ENCODE measurements at places on chromosomes 7 and 10. TPM values are rescaled to one million over a fixed set of nuclear protein-coding genes. Genes with fewer than 3 reads are reported as not detected.
A peak's percentile ranks its signal among the peaks of the same experiment; 100 is the strongest.

Gene CEP55
- total RNA-seq = 67.8 TPM

Gene SKIDA1
- 0.54 TPM for total RNA-seq

Gene PDE6C
- total RNA-seq = not detected

Gene SORCS1
- not detected for total RNA-seq

Gene TMEM196
- not detected for total RNA-seq

Gene CALHM1
- total RNA-seq = not detected

Gene THSD7A
- not detected for total RNA-seq

DNA sequence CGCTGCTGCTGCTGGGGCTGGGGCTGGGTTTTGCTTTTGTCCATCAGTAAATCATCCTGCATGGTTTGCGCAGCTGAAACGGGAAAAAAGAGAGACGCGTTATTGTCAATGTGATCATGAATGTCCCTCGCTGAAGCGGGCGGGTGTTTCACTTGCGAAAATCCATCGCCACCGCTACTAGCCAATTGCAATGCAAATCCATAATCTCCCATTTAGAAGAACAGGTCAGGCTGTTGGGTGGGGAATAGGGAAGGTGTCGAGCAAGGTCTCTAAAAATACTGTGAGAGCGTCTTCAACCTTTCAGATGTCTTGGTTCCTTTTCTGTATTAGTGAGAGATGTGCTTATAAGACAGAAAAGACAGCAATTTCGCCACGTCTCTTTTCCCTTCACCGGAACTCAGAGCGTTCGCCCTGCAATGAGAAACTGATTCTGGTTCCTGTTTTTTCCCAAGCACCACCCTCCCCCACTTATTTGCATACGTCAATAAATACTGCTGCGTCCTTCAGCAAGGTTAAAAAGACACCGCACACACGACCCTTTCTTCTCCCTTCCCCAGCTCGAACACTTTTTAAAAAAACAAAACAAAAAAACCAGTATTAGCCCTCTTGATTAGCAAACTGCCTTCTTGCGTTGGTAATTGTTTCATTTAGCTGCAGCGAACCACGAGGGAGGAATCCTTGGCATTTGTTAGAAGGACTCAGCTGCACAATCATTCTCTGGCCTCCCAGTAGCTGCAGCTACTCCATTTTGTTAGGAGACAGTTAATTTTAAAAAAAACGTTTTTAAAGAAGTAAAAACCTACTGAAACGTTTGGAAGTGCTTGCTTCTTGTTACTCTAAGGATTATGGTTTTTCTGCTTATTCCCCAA, 50.4 kb downstream of the CPEB3 start:
- DNase-seq = peak; percentile 33
- H3K27ac ChIP-seq = peak overlapping the region; percentile 2
- H3K4me3 ChIP-seq = peak overlapping the region; percentile 72
- H3K36me3 ChIP-seq = peaks cover 10% of the 10 kb centered on the region

DNA sequence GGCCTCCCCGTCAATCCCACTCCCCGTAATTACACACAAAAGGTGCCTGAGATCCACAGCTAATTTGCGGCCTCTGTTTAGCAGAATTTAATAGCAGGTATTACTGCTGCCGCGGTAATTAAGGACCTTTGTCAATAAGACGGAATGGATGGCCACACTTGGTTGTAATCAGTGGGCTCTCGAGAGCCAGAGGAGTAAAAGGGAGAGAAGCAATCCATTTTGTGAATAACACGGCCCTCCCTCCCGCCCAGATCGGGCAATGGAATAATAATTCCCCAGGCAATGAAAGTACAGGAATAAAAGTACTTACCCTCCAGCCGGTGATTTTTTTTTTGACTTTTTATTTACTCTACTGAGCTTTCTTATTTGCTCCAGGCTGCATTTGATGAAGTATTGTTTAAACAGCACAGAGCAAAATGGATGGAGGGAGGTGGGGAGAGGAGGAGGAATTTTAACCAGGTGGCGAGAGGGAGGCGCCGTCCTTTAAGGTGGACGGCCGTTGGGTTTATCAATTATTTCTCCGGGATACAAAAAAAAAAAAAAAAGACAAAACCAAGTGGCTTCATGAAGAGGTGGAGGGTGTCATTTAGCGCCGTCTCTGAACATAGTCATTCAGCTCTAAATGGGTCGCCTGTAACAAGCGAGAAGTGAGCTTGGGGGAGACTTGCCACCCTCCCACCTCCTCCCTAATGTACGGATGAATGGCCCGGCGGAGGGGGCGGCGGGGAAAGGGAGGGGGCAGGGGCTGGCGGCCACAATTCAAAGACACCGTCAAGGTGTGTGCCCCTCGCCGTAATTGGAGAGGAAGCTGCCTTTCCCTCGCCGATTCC, 120.3 kb downstream of the BUB3 start:
- H3K27me3 ChIP-seq = peaks cover 28% of the 10 kb centered on the region
- DNase-seq = no peak
- H3K4me1 ChIP-seq = peaks cover 2% of the 10 kb centered on the region
- H3K36me3 ChIP-seq = peaks cover 7% of the 10 kb centered on the region
- no peak overlapping the region for H3K4me3 ChIP-seq

GRCh38 chr7:80480566-80480965, 31.3 kb downstream of the GNAT3 start:
- H3K27ac ChIP-seq = no peak overlapping the region
- H3K27me3 ChIP-seq = no peaks in the 10 kb centered on the region
- no peaks in the 10 kb centered on the region for H3K36me3 ChIP-seq
- no peak for DNase-seq
- H3K4me1 ChIP-seq = no peaks in the 10 kb centered on the region
- H3K4me3 ChIP-seq = no peak overlapping the region

DNA sequence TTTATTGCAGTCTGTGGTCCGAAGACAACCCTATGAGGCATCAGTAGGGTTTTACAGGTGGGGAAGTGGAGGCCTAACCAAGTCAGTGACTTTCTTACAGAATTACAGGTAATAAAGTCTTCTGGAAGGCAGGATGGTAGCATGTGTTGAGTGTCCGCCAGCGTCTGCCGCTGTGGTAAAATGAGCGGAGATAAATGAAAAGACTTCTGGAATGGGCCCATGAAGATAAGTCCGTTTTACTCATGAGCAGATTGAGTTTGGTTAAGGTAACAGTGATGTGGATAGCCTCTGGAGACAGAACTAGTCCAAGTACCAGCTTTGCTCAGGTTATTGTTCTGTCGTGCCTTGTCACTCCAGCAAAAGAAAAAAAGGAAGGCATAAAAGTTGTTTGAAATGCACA, 966 bp downstream of the FBH1 start:
- peak overlapping the region; percentile 90 for H3K4me3 ChIP-seq
- H3K4me1 ChIP-seq = peaks cover 65% of the 10 kb centered on the region
- peaks cover 37% of the 10 kb centered on the region for H3K36me3 ChIP-seq
- H3K27ac ChIP-seq = peak overlapping the region; percentile 84
- H3K27me3 ChIP-seq = no peaks in the 10 kb centered on the region
- DNase-seq = no peak

DNA sequence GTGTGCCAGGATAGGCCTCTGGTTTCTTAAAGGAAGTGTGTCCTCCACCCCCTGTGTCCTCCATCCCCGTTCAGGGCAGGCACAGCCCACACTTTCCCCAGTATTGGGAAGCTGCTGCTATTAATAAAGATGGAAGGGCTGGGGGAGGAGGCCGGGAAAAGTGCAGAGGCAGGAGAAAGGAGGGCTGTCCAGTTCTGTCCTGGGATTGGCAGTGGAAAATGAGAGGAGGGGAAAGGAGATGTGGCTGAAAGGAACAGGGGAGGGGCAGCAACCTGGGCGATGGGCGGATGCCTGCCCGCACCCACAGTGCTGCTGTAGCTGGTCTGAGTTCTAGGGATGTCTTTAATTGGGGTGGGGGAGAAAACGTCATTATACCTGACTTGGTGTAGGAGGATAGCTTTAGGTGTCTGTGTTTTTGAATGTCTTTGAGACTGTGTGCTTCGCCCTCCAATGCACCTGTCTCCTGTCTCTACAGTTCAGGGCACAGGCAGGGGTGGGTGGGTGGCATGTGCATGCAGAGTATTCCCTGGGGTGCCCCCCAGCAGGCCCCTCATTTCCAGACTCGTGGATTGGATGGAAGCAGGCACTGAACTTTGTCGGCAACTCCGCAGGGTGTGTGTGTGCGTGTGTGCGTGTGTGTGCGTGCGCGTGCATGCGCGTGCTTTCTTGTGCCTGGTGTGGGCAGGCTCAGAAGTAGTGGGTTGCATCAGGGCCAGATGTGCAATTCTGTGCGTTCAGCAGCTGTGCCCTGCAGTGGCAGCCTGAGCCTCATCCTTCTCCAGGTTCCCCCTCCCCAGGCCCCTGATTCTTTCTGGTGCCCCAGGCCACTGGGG, 2.5 kb downstream of the TRIM8 start:
- H3K27ac ChIP-seq = peak overlapping the region; percentile 99
- H3K36me3 ChIP-seq = peaks cover 28% of the 10 kb centered on the region
- peak overlapping the region; percentile 95 for H3K4me3 ChIP-seq
- no peaks in the 10 kb centered on the region for H3K27me3 ChIP-seq

- H3K27ac ChIP-seq = no peak overlapping the region
- peaks cover 49% of the 10 kb centered on the region for H3K27me3 ChIP-seq
- H3K4me1 ChIP-seq = peaks cover 5% of the 10 kb centered on the region
- H3K36me3 ChIP-seq = no peaks in the 10 kb centered on the region
- H3K4me3 ChIP-seq = peak overlapping the region; percentile 61
- peak; percentile 45 for DNase-seq
These were observed 73.9 kb upstream of the LEP start for GRCh38 chr7:128167042-128167701.

- no peak for DNase-seq
- no peak overlapping the region for H3K27ac ChIP-seq
- no peak overlapping the region for H3K4me3 ChIP-seq
These were observed 97.7 kb upstream of the CDK6 start for GRCh38 chr7:92934096-92934495.

DNA sequence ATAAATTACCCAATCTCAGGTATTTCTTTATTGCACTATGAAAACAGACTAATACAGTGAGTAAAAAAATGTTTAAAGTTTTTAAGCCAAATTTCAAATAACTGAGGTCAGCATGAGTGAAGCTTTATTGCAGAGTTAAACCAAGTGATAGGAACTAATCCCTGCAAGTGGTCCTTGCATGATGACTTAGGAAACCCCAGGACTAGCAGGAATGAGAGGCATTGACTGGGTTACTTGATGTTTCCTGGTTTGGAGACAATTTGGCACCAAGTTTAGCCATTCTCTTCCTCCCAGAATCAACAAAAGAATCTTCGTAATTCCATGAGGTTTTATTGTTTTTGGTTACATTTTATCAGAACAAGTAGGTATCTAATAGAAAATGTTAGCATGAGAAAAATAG, 194.2 kb downstream of the BICC1 start:
- H3K27ac ChIP-seq = no peak overlapping the region
- H3K27me3 ChIP-seq = no peaks in the 10 kb centered on the region
- H3K36me3 ChIP-seq = no peaks in the 10 kb centered on the region
- no peaks in the 10 kb centered on the region for H3K4me1 ChIP-seq

GRCh38 chr10:59033622-59034021, 142.8 kb upstream of the PHYHIPL start:
- no peak for DNase-seq
- no peak overlapping the region for H3K27ac ChIP-seq
- H3K4me3 ChIP-seq = no peak overlapping the region

DNA sequence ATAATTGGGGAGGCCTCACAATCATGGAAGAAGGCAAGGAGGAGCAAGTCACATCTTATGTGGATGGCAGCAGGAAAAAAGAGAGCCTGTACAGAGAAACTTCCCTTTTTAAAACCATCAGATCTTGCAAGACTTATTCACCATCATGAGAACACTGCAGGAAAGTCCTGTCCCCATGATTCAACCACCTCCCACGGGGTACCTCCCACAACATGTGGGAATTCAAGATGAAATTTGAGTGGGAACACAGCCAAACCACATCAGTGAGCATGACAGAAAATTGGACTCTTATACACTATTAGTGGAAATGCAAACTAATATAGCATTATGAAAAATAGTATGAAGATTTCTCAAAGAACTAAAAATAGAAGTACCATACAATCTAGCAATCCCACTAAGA, 271.2 kb downstream of the MAGI2 start:
- H3K4me3 ChIP-seq = no peak overlapping the region
- DNase-seq = no peak
- H3K4me1 ChIP-seq = no peaks in the 10 kb centered on the region
- peaks cover 2% of the 10 kb centered on the region for H3K27me3 ChIP-seq
- H3K36me3 ChIP-seq = no peaks in the 10 kb centered on the region

DNA sequence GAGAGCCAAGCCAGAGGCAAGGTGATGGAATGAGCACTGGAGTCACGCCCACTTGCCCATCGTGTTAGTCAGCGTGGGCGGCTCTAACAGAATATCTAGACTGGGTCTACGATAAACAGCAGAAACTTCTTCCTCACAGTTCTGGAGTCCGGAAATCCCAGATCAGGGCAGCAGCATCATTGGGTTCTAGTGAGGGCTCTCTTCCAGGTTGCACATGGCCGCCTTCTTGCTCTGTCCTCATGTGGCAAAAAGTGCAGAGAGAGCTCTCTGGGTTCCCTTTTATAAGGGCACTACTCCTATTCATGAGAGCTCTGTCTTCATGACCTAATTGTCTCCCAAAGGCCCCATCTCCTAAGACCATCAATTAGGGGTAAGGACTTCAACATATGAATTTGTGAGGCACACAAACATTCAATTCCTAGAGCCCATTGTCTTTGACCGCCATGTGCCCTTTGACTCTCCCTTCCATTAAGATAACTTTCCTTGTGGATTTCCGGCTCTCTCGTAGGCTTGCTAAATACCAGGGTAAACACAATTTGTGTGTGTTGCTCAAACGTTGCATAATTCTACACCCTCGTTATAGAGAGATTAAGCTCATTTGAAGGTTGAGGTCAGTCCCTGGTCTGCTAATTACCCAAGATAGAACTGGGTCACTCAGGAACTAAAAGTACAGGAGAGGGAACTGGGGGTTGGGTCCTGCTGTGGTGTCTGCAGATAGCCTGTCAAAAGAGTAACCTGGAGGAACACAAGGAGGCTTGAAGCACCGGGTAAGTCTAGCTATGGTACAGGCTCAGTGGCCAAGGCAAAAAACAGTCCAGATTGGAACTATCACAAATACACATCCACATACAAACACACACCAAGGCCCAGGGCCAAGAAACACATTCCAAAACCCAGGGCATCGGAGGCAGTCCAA, 28.7 kb upstream of the USP6NL start:
- no peaks in the 10 kb centered on the region for H3K4me1 ChIP-seq
- no peak overlapping the region for H3K4me3 ChIP-seq
- no peak for DNase-seq
- peaks cover 11% of the 10 kb centered on the region for H3K27me3 ChIP-seq
- no peak overlapping the region for H3K27ac ChIP-seq

GRCh38 chr10:120016906-120017305, 124.4 kb downstream of the SEC23IP start:
- peaks cover 37% of the 10 kb centered on the region for H3K27me3 ChIP-seq
- no peaks in the 10 kb centered on the region for H3K4me1 ChIP-seq
- no peak overlapping the region for H3K4me3 ChIP-seq
- no peaks in the 10 kb centered on the region for H3K36me3 ChIP-seq
- H3K27ac ChIP-seq = no peak overlapping the region

DNA sequence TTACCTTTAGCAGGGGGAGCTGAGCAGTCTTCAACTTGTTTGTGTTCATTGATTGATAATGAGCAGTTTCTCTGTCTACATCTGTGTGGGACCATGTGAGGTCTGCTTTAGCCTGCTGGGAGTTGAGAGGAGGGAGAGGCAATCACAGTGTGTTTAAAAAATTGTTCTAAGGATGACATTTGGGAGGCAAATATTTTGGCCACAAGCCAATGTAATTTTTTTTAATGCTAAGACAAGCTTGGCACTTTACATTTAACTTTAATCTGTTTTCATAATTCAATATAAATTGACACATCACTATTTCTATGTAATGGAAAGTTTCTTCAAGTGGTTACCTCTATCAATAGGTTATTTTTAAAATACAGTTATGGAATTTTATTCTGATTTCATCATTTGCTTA, 55.9 kb upstream of the SEMA3A start:
- no peak for DNase-seq
- H3K27ac ChIP-seq = no peak overlapping the region
- no peaks in the 10 kb centered on the region for H3K4me1 ChIP-seq
- no peaks in the 10 kb centered on the region for H3K27me3 ChIP-seq
